Daoy (cell line): ENCODE measurements at places on chromosomes 1 and 21. TPM values are rescaled to one million over a fixed set of nuclear protein-coding genes. Genes with fewer than 3 reads are reported as not detected.

DNA sequence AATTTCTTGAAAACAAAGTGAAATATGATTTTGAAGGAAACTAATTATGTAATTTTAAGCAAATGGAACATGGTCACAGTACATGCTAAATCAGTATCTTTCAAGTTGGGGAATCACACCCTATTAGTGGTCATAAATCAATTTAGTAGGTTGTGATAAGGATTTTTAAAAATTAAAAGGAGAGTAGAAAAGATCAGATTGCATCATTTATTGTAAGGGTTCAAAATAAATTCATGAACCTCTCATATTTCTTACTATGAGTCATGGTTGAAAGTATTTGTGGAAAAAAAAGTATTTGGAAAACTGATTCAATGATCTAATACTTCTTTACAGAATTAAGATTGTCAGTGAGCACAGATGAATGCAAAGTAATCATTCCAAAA, 14.6 kb downstream of the ADSS2 start:
- DNase-seq = no peak

The RASSF5 gene
- 0.69 and 1.5 TPM in 2 replicates for total RNA-seq

- peak; percentile 31 for DNase-seq
These were observed 244.5 kb downstream of the NEGR1 start for GRCh38 chr1:72037745-72038343.

The TMCO4 gene
- 8.1 and 15.5 TPM in 2 replicates for total RNA-seq

DNA sequence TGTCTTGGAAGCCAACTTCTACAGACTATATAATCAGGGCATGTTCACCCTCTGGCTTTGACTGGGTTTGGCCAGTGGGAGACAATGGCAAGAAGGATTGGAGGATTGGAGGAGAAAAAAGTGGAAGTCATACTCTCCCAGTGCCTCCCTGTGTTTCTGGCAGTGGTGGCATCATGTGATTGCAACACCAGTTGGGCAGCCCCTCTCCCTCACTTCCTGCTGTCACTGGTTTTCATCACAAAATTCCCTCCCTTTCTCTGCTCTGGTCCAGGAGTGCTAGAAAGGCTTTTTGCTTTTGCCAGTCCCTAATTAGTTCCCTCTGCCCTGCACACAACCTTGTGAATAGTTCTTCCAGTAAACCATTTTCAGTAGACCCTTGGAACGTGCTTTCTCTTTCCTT, 3.7 kb upstream of the QSOX1 start:
- DNase-seq = peak; percentile 35

The LCE1F gene
- not detected in 2 replicates for total RNA-seq

GRCh38 chr1:225532240-225532944, 104.6 kb upstream of the LBR start:
- no peak for DNase-seq

GRCh38 chr1:104830534-104830933, 1080.8 kb downstream of the AMY1C start:
- DNase-seq = no peak

The SCCPDH gene
- 65.0 and 80.3 TPM in 2 replicates for total RNA-seq
